ENCODE measurements at places on chromosomes 6 and 20. TPM values are rescaled to one million over a fixed set of nuclear protein-coding genes. Genes with fewer than 3 reads are reported as not detected.

SPEF1 gene
- not detected for total RNA-seq

MKKS gene
- 7.6 TPM for total RNA-seq

DNA sequence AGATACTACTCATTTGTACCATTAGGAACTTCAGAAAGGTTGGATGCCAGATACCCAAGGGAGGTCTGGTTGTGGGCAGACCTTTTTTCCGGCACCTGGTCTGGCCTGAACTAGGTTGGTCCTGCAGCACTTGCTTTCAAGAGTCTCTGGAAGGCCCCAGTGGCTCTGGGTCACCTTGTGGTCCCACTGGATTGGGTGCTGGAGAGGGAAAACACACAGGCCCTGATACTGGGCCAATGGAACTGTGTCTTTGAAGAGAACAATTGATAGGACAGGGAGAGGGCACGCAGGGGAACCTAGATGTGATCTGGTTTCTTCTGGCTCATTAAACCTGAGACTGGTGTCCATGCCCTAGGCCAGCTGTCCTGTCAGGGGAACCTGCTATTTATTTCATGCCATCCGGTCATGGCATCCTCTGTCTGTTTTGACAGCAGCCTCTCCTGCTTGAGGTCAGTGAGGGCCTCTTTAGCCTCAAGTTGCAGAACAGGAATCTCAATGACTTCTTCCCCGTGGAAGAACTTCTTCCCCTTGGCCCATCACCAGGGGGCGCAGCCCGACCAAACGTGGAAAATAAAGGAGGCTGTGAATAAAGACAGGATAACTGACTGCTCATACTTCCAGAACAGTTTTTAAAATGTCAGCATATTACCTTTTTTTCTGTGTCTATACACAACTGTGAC is 25.0 kb downstream of the TAF8 start:
- peak; percentile 73 for DNase-seq

HDGFL1 gene
- total RNA-seq = not detected

DNA sequence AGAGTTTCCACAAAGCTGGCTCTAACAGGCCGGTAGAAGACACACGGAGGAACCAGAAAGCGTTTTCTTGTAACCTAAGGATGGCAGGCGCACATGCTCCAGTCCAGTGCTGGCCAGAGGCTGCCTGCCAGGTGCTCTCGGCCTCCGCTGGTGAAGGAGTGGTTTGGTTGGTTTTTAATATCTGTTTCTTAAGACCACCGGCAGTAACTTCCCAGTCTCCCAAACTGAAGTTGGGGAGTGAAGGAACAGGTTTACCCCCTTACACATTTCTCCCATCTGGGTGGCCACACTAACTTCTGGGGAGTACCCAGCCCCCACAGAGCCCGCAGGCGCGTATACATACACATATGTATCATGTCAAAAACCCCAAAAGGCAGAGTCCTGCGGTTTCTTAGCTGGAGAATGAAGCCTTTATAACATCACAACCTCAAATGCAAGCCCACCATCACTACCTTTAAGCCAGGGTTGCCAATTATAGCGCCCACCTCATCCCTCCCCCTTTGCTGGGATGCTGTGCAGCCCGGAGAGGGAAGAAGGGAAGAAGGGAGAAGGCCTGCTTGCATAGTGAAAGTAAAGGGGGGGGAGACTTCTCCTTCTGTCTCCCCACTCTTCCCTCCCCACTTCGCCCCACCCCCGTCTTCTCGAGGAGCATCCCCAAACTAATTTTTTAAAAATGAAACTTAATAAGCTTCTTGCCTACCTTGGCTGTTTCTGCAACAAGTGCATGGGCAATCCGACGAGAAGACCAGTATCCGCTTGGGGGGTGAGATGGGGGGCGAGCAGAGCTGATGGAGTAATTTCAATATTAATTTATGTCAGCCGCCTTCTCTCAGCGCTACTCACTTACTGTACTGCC is 1.0 kb downstream of the TRERF1 start:
- DNase-seq = no peak

DNA sequence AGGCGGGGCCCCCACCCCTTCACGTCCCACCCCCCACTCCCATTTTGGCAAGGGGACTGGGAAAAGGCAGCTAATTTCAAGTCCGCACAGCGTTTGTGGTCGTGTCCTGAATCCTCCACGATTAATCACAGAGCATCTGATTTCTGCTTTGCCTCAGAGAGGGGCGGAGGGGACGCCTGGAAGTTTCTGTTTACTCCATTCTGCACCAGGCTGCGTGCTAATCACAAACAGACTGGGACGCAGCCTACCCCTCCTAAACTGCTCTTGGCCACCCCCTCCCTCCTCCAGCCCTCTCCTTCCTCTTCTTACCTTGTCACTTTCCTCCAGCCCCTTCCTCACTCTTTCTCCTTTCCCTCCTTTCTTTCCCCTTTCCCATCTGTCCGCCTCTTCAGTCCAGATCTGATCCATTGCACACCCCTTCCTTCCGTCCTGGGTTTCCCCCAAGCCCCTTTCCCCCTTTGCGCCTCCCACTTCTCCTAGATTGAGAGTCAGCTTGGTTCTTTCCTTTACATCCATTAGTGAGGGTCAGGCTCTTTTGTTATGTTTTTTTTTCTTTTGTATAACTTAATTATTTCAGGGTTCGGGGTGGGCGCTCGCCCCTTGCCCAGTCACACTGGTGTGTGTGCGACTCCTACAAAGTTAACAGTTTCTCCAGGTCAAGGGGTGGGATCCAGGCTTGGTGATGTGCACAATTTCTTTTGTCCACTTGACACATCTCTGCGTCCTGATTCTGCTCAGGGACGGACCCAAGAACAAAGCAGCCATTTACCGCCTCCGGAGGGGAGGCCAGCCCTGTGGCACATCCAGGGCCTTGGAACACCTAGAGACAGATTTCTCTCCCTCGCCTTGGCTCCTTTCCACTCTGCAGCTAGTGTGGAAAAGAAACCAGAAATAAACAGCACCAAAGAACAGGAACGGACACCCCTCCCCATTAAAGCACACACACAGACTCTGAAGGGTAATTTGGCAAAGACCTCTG is 520 bp upstream of the RIPOR3 start:
- peak; percentile 55 for DNase-seq

DNA sequence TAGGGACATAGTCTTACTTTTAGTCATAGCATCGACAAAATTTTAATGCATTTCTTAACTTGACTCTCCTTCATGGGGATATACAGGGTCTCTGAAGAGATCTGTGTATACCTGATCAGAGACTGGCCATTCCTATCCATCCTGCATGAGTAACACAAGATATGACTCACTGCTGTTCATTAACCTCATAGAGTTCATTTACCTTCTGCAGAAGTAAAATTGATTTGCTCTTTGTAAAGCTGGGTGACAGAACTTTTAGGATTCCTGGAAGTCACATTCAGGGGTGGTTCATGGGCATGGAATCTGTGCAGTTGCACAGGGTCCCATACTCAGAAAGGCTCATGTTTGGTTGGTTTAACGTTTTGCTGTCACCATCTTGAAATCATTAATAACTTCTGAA is 53.2 kb downstream of the PDE7B start:
- peak; percentile 88 for DNase-seq

CD40 gene
- total RNA-seq = 89.6 TPM

TINAG gene
- total RNA-seq = 16.5 TPM

DNA sequence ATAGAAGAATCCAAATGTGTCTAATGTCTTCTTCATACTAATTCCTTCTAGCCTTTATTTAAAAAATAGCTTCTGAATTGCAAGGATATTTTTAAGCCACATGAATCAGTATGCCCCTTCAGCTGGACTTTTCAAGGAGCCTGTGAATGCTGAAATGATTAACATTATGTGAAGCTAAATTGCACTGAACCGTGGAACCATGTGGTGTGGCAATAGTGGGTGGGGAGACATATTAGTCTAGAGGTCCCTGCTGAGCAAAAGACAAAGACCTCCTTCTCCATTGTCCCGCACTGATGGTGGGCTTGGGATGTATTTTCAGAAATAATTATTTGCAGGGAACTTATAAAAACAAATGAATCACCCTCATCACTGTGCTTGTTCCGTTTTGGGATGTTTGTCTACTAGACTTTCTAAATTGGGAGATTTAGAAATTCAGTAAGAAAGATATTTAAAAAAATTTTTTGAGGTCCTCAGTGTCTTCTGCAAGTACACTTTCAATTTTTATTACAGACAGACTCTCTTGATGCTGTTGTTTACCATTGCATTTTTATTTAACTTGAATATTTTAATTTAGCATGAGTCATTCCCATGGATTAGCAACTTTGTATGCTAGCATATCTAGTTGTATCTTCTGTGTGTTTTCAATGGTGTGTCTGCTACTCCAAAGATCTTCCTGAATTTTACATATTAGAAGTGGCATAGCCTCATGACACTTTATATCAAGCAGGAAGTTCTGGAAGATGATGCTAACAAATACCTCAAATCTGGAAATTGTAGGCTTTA is 238.1 kb downstream of the LAMA2 start:
- DNase-seq = peak; percentile 88

BPIFA1 gene
- not detected for total RNA-seq

GRCh38 chr6:131471331-131471730 is 101.7 kb upstream of the ARG1 start:
- no peak for DNase-seq

- no peak for DNase-seq
Observed at GRCh38 chr20:59170406-59171349, 7.1 kb downstream of the ZNF831 start.
